Endodermal cell (in vitro differentiated cells): ENCODE measurements at places on chromosomes 11 and 22. TPM values are rescaled to one million over a fixed set of nuclear protein-coding genes. Genes with fewer than 3 reads are reported as not detected.

Gene NECTIN1
- 43.9 and 45.3 TPM in 2 replicates for total RNA-seq

- no peak for DNase-seq
- no peak overlapping the region for H3K27ac ChIP-seq
Measured at GRCh38 chr11:130246738-130247137, 68.0 kb downstream of the ZBTB44 start.

Gene TRIM49
- not detected in 3 replicates for total RNA-seq

Gene ARHGAP42
- 131 and 164 TPM in 2 replicates for total RNA-seq
